Stimulated activated CD4-positive, alpha-beta T cell treated with anti-CD3 and anti-CD28 coated beads, Interleukin-12 subunit alpha, Interleukin-12 subunit beta, amount 100 ng/mL, for 48 hours (primary cell): ENCODE measurements at places on chromosomes 13 and 19.

- DNase-seq = no peak
These were observed 68.8 kb downstream of the COL4A1 start for GRCh38 chr13:110237875-110238817.

DNA sequence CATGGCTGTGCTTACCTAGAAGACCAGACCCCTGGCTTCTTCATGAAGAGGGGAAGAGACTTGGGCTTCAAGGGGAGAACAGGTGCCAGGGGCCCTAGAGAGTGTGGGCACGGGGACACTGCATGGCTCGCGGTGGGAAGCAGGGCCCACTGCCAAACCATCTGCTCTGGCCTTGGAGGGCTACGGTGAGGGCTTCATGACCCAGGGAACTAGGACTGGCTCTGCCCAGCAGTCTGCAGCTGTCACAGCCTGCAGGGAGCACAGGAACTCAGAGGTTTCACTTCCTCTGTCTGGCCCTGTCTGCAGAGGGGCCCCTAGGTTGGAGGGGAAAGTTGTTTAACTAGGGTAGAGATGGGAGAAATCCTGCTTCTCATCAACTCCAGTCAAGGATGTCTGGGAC lies 4.3 kb downstream of the ERCC1 start:
- DNase-seq = no peak

- no peak for DNase-seq
These were observed 855 bp upstream of the CARS2 start for GRCh38 chr13:110706570-110707372.

- DNase-seq = no peak
These were observed 45.5 kb upstream of the FREM2 start for GRCh38 chr13:38641164-38641948.

- no peak for DNase-seq
These were observed 65.8 kb upstream of the SLITRK6 start for GRCh38 chr13:85864963-85865530.

DNA sequence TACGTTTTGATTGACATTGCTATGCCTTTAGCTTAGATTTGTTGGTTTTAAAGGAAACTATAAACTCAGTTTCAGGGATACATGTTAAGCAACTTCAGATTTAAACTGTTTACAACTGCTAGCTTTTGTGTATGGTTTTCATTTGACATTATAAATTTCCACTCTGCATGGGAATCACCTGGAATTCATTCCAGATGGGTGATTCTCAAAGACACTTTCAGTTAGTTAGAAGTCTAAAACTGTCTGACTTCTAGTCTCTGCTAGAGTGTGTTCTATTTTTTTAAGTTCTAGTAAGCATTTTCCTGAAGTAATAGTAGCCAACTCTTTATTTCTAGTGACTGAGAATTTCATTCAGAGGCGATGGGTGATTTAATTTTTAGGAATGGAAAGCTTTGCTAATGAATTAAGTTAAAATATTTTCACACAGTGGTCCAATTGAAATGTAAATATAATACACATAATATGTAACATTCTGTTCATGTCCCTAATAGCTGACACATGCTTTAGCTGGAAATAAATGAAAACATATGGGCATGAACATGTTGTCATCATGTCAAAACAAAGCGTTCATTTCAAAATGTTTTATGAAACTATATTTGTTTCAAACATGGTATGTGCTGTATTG lies 58.3 kb upstream of the CSNK1A1L start:
- no peak for DNase-seq

DNA sequence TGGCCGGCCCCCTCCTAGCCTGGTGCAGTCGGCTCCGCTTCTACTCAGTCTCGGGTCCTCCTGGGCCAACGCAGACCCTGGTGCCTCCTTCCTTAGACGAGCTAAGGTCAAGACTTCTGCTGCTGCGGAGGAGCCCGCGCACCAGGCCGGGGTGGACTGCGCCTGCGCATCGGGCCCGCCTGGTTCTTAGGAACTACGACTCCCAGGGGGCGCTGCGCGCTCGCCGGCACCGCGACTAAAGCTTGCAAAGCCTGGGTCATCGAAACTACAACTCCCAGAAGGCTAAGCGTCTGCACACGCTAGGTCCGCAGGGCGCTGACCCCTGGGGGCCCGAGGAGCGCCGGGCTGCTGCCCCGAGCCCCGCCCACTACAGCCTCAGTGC lies at the start of gene ZNF835:
Gene ZNF835 (minus strand): TSS at position 145 of the 382 bp plus-strand sequence. CDS start 6,559 bp downstream, outside the sequence.
- peak; percentile 71 for DNase-seq

GRCh38 chr13:80753866-80754265 lies 412.9 kb upstream of the SPRY2 start:
- no peak for DNase-seq

DNA sequence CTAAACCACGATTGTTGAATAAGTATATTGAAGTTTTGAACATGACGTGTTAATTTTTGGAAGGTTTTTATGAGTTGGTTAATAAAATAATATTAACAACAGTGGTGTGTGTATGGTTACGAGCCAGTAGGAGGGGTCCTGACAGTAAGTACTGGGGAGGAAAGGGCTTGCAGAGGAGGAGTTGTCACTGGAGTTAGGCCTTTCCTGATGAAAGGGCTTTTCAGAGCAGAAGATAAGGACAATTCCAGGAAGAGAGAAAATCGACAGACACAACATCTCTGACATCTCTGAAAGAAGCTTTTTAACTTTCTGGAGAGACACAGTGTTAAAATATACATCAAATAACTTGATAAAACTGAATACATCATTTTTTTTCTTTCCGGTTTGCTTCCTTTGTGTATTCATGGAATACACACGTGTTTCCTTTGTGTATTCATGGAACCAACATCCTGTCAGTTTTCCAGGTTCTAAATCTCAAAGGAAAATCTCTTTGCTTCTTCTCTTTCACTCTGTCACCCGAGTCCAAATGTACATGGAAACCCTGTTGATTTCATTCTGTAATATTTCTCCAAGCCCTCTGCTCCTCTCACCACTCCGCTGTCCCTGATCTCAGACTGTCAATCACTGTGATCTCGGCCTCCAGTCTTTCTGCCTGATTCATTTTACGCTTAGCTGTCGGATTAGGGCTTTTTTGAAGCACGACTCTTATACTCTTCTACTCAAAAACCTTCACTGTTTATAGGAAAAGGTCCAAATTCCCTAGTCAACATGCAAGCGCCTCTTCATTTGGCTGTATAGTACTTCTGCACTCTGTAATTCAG lies 374.4 kb downstream of the DLEU7 start:
- DNase-seq = no peak

- no peak for DNase-seq
These were observed 444.9 kb downstream of the PCDH20 start for GRCh38 chr13:60970736-60971135.

DNA sequence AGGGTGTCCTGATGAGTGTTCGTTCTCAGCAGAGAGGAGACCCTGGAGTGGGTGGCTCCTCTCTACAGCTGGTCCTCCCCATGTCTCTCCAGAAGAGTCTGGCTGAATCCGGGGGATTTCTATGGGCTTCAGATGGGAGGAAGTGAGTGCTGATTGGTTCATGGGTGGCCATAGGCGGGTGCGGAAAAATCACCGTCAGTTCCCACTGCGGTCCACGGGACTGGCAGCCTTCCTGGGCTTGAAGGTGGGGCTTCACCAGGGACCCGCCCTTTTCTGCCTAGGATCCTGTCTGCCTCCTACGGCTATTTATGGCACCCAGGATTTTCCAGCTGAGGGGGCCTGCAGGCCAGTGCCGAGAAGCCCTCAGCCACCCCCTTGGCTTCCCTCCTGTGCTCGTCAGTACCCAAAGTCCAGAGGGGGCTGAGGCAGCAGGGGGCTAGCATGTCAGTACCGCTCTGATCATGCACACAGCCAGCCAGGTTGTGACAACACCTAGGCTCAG lies 18.4 kb downstream of the CPB2 start:
- DNase-seq = no peak

DNA sequence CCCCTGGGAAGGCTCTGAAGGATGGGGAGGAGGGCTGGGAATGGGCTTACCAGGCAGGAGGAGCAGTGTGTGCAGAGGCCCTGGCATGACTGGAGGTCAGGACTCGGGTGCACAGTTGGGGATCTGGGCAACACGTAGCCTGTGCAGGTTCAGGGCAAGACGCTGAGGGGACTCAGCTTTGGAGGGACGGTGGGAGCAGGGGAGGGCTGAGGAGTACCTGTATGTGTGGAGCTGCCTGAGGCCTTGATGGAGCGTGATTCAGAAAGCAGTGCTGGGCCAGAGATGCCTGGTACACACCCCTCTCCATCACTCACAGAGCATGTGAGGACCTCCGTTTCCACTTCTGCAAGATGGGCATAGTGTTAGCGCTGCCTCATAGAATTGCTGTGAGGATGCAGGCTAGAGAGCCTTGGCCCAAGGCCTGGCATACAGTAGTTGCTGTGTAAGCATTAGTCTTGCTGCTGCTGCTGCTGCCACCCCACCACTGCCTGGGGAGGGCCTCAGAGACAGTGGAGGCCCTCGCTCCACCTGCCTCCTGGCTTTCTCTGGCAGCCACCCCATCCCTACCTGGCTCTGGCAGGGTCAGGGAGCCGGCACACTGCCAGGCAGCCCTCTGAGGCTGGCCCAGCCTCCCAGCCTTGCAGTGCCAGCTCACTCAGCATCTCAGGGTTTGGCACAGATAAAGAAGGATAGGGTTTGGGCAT lies 2.4 kb downstream of the PAK4 start:
- no peak for DNase-seq

DNA sequence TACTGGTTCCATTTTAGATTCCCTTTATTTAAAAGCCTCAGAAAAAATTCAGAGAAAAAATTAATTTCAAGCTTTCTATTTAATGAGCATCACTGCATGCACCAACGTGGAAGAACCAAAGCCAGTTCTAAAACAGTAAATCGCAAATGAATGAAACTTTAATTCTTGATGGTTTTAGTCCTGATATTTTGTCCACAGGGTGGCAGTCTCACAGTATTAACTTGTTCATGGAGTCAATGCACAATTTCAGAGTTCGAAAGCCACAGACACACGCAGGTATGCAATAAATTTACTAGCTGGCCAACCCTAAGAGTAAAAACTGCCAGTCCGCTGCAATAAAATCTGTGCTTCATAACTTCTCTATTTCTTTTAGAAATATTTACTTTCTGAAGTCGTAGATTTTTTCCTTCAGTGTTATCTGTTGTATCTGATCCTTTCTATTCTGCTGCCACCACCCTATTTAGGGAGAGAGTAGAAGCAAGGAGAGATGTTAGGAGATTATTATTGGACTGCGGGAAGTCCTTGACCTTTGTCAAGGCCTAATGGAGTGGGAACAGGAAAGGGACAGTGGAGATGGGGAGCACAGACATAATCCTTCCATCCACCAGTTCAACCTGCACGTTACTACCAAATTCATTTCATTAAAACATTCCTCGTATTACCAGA lies 7.0 kb upstream of the WBP4 start:
- no peak for DNase-seq

DNA sequence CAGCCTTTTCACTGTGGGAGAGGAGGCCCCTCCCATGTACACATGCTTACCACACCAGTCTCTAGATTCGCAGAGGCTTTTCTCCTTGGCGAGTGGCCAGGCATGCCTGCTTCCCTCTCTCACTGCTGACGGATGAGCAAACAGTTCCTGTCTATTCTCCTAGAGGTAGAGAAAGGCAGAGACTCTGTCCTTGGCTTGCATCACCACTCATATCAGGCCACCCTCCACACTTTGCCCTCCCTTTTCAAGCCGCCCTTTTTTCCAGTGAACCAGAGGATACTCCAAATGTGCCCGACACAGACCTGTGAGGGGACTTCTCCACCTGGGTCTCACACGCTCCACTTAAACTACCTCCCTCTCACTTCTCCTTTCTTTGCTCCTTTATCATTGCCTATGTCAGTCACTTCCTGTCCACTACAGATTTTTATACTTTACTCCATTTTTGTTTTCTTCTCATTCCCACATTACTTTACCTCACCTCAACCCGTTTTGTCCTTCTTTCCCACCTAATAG lies 284.6 kb downstream of the DNAJC15 start:
- no peak for DNase-seq
